Fibroblast of skin of left biceps (primary cell): ENCODE measurements at places on chromosomes 7 and 10.

GRCh38 chr7:114478384-114478783 lies 63.8 kb downstream of the FOXP2 start:
- DNase-seq: no peak

GRCh38 chr10:73018632-73019031 lies 64.0 kb upstream of the PLA2G12B start:
- no peak for DNase-seq

- DNase-seq: no peak
Measured at GRCh38 chr7:13091974-13092707, 404.7 kb downstream of the ARL4A start.

GRCh38 chr7:139886899-139887298 lies 57.8 kb downstream of the TBXAS1 start:
- no peak for DNase-seq

DNA sequence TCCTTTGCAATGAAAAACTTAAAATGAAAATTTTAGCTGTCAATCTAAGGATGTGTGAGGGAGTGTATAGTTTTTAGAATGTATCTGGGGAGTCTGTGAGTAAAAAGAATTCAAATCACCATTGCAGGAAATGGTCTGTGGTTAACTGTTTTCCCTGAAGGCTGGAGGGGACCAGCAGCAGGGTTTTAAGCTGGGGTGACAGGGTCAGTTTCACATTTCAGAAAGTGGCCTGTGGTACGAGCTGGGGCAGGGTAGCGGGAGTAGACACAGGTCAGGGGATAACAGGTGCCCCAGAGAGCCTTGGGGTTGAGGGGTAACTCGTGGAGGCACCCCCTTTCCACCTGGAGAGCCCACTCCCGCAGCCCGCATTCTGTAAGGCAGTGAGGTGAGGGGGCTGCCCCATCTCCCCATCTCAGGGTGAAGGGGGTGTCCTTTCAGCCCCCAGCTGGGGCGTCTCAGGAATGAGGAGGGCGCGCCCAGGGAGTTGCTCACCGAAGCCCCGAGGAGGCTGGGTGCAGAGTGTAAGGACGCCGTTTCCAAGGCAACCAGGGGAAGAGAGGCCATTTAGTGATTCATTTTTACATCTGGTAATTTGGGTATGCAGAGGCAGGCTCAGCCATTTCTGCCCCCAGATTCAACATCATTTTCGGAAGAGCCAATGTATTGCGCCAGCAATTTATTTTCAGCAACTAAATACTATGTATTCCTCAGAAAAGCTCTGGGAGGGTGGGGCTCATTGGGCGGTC lies 168.9 kb downstream of the SLIT1 start:
- DNase-seq: no peak

DNA sequence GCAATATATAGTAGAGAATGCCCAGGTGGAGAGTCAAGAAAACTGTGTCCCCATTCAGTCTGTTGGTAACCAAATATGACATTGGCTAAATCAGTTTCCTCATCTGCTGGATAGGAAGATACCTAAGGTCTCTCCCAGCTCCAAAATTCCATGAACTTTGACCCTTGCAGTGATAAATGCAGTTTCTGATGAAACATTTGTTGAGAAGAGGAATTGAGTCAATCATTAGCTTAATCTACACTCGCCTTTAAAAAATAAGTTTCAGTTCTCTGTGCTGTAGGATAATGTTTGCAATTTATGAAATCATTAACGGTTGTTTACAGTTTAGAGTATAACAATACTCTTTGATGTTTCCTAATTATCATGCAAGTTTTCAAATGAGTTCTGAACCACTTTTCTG lies 38.0 kb upstream of the SLC25A13 start:
- no peak for DNase-seq

- no peak for DNase-seq
Measured at GRCh38 chr7:73308074-73308664, 457 bp downstream of the NSUN5 start.

GRCh38 chr10:51867956-51868355 lies 168.6 kb upstream of the CSTF2T start:
- DNase-seq: peak; percentile 77

- no peak for DNase-seq
Measured at GRCh38 chr10:124719213-124719851, 24.8 kb downstream of the FAM53B start.

- no peak for DNase-seq
Measured at GRCh38 chr7:22447008-22447407, 53.0 kb downstream of the STEAP1B start.

DNA sequence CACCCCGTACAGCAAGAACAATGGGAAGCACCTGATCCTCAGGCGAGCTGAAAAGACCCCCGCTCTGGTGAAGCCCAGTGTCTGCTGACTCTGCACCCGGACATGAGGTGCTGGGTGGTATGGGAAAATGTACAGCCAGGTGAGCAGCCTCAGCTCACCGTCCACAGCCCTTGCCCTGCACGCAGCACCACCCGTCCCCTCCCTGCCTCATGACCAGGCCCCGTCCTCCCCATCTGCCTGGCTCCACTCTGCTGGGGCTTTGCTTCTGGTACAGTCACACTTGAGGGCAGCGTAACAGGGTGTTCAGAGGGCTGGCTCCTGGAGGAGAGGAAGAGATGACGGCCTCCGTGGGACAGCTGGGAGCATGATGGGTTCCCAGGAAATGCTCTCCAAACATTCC lies 49.1 kb downstream of the NCAPG2 start:
- DNase-seq: no peak

- DNase-seq: no peak
Measured at GRCh38 chr7:108136191-108136688, 6.1 kb upstream of the LAMB4 start.

GRCh38 chr7:26365077-26365900 lies 73.6 kb downstream of the SNX10 start:
- peak; percentile 29 for DNase-seq

DNA sequence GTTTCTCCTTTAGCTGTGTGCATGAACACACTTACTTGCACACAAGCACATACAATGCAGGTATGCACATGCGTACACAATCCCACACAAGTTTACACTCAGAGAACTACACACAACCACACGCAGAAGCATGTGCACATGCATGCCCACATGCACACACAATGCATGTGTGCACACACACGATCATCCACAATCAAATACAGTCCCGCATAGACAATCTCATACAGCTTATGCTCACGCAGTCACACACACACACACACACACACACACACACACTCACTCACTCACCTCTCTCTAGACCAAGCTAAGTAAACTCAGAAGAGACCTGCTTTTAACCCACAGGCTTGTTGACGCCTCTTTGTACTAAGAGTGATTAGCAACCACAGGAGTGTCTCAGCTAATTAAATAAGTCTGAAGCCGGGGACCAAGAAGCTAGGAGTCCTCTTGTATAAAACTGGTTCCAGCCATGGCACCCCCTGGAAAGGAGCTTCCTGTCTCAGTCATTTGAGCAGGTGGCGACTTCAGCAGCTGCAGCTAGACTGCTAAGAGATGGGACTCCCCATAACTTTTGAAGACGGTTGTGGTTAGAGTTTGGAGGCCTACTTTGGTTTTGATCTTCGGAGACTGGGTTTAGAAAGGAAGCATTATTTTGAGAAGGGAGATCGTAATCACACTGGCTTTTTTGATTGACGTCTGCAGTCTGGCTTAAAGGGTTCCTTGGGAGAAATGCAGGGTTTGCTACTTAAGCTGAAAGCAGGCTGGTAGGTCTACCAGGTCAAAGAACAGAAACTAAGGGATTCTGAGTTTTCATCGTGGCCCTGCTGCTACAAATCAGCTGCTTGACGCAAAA lies 82.3 kb upstream of the ADRB1 start:
- no peak for DNase-seq

DNA sequence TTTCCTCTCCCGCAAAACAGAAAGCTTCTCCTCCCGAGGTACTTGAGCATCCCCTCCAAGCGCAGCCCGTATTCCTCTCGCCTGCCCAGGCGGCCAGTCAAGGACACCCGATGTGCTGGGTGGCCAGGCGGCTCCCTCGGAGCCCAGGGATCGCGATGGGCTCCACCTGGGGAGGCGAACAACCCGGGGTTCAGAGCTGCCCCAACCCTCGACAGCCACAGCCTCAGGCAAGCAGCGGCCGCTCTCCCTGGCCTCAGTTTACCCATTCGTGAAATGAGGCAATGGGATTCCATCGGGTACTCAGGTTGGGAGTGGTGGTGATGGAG lies 147.4 kb downstream of the CYP26A1 start:
- DNase-seq: no peak

- DNase-seq: no peak
Measured at GRCh38 chr7:69782917-69783684, 184.8 kb downstream of the AUTS2 start.

DNA sequence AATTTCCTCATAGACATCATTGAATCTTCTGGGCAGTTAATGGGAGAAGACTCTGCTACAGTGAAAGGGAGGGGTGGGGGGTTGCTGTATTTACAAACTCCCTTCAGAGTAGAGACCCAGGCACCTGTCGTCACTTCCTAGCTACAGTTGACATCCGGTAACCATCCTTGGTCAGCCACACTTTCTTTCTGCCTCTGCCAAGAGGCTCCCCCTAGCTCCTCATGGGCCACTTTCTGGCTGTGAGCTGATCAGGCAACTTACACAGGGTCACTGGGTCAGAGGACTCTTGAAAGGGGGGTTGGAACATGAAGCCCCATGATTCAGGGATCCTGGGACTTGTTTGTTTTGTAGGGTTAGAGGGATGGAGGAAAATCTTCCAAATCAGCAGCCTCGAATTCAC lies 1.2 kb downstream of the TECPR1 start:
- no peak for DNase-seq

DNA sequence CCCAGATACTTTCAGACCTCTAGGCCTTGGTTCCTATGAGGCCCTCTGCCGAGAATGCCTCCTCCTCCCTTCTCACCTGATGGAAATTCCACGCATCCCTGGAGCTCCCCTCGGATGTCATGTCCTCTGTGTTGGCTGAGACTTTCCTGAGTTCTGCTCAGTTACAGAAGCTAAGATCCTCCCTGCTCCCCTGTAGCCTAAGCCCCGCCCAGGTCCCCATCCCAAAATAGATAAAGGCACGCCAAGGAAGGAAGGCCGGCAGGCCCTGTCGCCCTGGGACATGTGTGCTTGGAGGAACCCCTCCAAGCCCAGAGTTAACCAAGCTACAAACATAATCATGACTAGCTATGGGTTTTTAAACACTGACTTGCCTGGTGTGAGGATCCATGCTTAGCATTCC lies 123.5 kb downstream of the SORBS1 start:
- no peak for DNase-seq

DNA sequence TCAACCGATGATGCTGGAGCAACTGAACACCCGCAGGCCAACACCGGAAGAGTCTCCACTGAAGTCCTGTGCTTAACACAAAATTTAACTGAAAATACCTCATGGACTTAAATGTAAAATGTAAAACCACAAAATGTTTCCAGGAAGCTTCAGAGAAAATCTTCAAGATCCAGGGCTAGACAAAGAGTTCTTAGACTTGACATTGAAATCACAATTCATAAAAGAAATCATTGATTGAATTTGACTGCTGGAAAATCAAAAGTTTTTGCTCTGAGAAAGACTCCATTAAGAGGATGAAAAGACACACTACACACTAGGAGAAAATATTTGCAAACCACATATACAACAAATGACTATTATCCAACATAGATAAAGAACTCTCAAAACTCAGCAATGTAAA lies 234.7 kb upstream of the PPP2R2D start:
- no peak for DNase-seq

GRCh38 chr7:1738511-1738910 lies 68.4 kb downstream of the ELFN1 start:
- no peak for DNase-seq

- no peak for DNase-seq
Measured at GRCh38 chr10:68595513-68595912, 35.4 kb downstream of the TET1 start.

GRCh38 chr7:70343519-70343918 lies 745.2 kb downstream of the AUTS2 start:
- DNase-seq: no peak

DNA sequence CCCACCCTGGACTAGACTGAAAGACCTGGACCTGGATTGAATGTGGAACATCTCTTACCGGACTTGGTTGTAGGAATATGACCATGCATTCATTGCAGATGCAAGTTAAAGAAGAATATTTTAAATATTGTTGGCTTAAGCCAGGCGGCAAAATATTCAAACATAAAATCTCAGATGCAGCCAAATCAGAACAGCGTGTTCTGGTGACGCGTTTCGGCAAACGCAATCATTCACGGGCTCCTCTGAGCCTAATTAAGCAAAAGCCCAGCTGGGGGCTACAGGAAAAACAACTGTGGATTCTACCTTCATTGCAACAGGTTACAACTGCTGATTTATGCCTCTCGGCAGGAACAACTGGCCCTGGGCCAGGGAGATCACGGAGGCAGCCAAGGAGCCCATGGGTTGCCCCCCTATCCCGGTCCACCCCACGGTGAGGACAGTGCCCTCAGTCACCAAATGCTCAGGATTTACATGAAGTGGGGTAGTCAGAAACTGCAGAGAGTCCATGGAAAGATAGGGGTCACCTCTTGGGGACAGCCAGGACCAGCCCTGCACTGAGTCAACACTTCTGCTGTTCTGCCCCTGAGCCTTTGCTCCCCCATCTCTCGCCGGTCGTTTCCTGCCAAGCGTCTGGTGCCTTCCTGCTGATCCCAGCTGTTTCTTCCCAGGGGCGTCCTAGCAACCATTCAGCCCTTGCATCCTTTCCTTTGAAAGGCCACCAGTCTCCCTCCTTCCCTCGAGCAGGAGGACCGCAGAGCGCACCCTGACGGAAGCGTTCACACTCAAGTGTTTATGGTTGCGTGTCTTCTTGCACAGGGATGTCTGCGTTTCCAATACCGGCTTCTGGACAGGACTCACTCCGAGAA lies 64.4 kb upstream of the SFMBT2 start:
- DNase-seq: no peak

- no peak for DNase-seq
Measured at GRCh38 chr10:64576497-64576896, 1055.3 kb downstream of the REEP3 start.
